ENCODE measurements at places on chromosomes 2 and 18.

- no peak for DNase-seq
These were observed 429.9 kb downstream of the ARHGAP15 start for GRCh38 chr2:143559147-143559546.

DNA sequence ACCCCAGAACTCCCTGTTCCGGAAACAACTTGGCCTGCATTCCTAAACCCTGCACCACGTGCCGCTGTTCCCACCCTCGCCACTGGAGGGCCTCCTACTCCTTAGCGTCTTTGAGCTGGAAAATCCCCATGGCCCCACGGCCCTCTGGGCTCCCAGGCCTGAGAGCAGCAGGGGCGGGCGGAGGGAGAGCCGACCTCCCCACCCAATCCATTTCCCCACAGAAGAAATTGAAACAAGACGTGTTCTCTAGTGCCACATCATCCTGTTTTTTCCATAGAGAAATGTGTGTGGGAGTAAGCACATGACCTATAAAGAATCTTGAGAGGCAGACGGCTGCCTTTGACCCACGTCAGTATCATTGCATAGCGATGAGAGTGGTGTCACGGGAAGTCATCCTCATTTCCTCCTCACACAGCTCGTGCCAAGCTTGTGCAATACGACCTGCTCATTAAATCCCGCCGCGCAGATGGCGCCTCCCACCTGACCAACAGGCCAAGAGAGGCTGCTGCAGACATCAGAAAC, 79.2 kb downstream of the LAMA1 start:
- peak; percentile 89 for DNase-seq

- no peak for DNase-seq
These were observed 84.2 kb downstream of the SLC39A10 start for GRCh38 chr2:195741191-195741590.

- peak; percentile 4 for DNase-seq
These were observed 216.3 kb upstream of the DTNA start for GRCh38 chr18:34493566-34494358.

- DNase-seq = no peak
These were observed 11.2 kb upstream of the SP5 start for GRCh38 chr2:170703776-170704476.

GRCh38 chr2:150528861-150529801, 41.7 kb upstream of the RND3 start:
- peak; percentile 74 for DNase-seq

DNA sequence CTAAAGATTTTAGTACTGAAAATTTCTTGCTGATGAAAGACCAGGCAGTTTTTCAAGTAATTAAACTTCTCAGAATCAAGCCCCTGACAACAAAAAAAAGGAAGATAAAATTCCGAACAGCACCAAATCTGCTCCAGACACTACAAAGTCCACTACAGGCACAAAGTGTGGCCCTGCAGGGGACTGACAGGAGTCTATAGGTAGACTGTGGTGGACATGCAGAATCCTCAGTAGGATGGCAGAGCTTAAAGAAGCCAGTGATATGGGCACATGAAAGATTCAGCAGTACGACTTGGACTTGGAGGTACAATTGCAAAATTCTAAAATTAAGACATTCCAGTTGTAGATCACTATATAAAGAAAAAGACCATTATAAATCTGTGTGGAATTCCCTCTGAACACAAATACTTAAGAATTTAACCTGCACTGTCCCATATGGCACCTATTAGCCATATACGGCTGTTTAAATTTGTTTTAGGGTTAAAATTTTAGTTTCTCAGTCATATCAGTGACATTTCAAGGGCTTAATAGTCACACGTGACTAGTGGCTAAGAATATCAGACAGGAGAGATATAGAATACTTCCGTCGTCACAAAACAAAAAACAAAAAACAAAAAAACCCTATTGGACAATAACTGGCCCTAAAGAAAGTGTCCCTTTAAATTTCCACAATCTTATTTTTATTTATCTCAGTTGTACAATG, 32.0 kb downstream of the SFT2D3 start:
- DNase-seq = no peak

GRCh38 chr2:42127425-42128424, 41.4 kb upstream of the EML4 start:
- no peak for DNase-seq

- DNase-seq = no peak
These were observed 270.7 kb upstream of the NRP2 start for GRCh38 chr2:205411558-205411957.

DNA sequence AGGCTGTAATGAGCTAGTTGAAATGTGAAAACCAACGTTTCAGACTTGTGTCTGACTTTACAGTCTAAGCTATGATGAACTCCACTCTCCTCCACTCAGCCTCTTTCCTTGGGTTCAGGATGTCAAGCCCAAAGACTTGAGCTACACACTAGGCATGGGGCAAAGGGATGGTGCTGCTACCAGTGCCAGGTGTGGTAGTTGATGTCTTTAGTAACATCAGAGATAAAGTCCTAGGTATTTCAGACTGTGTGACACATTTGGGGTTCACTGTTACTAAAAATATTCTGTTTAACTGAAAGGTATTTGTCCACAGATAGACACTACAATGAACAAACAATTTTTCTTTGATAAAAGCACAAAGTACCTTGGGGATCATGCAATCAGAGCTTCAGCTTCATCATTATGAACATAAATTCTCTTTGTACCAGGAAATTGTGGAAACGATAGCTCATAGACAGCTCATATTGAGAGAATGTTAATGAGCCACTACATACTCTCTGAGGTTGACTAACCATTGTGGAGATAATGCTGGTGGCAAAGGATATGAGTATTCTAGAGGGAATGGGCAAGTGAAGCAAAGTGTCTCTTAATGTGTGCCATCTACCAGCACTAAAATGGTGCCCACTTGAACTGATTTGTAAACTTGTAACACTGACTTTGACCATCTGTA, 253.7 kb upstream of the THUMPD2 start:
- peak; percentile 78 for DNase-seq

- DNase-seq = peak; percentile 9
These were observed 178.4 kb upstream of the EPAS1 start for GRCh38 chr2:46118656-46119371.

DNA sequence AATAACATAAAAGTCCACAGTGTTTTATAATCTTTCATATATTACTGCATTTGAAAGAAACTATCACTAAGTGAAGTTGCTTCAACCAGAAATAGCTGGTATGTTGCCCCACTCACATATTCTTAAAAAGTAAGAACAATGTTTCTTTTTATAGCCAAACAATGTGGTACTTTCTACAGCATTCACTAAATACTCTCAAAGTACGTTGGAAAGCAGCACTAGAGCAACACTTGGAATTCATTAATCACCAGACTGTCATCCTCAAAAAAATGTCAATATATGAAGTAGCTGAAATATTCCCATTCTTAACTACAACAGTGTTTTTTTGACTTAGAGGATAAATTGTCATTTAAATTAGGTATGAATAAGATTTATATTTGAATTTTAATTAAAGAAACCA, 32.8 kb downstream of the COBLL1 start:
- no peak for DNase-seq

GRCh38 chr2:32901313-32901712, 45.4 kb upstream of the LTBP1 start:
- DNase-seq = no peak

DNA sequence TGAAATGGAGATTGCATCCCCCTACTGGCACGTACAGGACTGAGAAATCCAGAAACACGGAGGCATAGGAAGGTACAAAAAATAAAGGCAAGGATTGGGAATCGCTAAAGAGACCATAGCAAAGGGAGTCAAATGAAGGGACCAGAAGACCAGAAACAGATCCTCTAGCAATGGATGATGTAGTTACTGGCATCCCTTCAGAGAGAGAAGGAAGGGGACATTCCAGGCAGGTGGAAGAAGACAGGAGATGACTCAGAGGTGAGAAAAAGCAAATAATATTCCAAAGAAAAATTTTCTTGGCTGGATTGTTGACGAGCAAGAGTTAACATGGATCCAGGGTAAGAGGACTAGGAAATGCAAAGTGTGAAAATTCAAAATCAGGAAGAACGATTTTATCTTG, 78.4 kb upstream of the FZD7 start:
- DNase-seq = no peak

- no peak for DNase-seq
These were observed 10.4 kb downstream of the PELI1 start for GRCh38 chr2:64133828-64134227.

GRCh38 chr2:191892391-191892790, 45.5 kb upstream of the CAVIN2 start:
- peak; percentile 13 for DNase-seq

GRCh38 chr2:121382744-121383143, 97.7 kb upstream of the TFCP2L1 start:
- DNase-seq = no peak

DNA sequence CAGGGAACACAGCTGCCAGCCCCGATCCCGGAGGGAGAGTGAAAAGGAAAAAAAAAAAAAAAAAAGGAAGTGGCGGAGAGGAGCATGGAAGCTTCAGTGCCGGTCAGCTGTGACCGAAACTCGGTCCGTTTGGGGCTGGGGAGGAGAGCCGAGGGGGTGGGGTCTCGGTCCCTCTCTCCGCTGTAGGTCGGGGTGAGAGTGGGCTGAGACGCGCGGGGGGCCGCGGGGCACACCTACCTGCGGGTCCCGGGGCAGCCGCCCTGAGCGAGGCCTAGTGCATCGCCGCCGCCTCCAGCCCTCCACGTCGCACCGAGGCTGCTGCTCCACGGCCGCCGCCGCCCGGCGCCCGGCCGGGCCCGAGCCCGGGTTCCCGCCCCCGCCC, 536 bp downstream of the VPS54 start:
- DNase-seq = peak; percentile 40

GRCh38 chr2:37367984-37368383, 23.6 kb downstream of the QPCT start:
- DNase-seq = no peak

DNA sequence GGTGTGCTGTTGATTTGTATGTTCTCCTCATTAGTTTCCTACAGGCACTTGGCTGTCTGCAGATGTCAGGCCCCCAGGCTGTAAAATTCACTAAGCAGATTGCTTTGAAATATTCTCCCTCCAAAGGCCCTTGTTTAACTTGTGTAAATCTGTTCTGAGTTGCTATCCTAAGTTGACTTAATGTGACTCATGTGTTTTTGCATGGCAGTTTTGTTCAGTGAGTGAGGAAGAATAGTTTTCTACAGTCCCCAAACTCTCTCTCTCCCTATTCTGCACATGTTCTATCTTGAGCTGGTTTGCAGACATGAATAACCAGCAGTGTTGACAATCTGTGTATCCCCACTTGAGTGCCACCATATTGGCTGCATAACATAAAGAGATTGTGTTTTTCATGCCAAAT, 1005.4 kb upstream of the DDX18 start:
- no peak for DNase-seq

- peak; percentile 31 for DNase-seq
These were observed 539 bp downstream of the LAPTM4A start for GRCh38 chr2:20050646-20051531.

Measured in AG08395 (cell line).